ENCODE measurements at places on chromosomes 16 and 17.

DNA sequence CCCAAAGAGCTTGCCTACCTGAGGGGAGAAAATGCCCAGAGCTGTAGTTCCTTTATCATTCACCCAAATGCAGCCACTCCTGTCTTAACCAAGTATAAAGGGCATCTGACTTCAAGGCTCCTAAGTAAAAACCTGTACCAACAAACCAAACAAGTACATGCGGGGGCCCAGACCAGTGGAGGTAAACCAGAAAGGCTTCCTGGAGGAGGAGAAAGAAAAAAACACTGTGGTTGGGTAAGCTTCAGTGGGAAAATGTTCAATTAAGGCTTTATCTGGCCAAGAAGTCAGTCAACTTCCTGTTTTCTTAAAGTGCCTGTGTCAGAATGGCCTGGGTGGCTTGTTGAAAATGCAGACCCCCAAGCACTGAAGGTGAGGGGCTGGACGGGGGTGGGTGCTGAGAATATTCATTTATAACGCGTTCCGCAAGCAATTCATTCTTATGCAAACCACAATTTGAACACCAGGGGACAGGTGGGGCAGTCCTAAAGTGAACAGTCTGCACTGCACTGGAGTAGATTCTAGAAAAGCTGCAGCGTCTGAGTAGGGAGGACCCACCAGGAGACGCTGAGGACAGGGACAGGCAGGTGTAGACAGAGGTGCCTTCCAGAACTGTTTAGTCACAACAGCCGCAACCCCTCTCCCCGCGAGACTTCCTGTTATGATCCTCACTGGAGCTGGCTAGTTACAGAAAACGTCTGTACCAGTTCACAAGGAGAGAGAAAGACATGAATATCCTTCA is 467.1 kb downstream of the SOX9 start:
- no peak for DNase-seq

DNA sequence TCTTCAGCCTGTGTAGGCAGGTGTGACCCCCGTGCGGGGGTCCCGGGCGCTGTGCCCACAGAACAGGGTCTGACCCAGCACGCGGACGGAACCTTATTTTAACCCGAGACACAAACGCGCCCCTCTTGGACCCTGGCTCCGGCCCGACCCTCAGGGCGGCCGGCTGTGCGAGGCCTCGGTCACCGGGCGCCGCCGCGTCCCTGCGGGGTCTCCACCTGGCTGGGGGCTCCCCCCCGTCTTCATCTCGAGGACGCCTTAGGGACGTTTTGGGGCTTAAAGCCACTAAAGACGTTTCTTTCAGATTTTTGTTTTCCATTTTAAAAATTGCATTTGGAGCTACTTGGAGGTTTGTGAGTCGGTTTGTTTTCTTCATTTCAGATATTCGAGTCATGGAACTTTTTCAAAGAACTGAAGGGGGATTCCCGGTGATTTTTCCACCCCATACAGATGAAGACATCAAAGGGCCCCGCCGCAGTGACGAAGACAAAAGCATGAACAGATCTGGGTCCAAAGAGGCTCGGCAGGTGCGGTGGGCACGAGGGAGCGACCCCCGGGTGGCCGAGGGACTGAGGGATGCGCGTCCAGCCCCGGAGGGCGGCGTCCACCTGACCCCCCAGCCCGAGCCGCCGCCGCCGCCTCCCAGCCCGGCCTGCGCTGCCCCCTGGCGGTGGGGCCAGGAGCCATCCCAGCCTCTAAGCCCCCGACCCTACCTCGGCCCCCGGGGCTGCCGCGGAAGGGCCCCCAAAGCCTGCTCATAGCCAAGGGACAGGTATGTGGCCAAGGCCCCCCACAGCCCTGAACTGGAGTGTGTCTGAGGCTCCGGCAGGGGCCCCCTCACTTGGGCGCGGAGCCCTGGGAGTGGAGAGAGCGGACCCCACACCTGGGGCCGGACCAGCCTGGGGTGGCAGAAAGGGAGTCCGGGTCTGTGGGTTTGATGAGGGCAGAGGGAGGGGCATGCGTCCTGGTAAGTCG is 3.8 kb upstream of the CD7 start:
- DNase-seq, result no peak

DNA sequence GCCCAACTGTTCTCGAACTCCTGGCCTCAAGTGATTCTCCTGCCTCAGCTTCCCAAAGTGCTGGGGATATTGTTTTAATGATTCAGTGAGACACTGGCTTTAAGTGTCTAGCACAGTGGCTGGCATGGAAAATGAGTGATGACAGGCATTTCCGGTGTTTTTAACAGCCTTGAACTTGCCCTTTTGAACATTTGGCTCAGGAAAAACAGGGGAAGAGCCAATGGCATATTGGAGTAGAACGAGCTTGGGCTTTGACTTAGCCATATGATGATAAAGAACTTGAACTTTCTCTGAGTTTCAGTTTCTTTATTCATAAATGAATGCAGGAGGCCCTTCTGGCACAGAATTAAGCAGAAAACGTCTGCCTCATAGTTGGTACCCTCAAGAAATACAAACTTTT is 145.0 kb upstream of the HS3ST4 start:
- DNase-seq, result no peak

GRCh38 chr17:82344175-82344907 is 10.8 kb upstream of the SECTM1 start:
- DNase-seq, result no peak

- peak; percentile 4 for DNase-seq
Measured at GRCh38 chr16:8905168-8905762, 23.1 kb downstream of the LITAFD start.

- DNase-seq, result no peak
Measured at GRCh38 chr17:51147650-51148049, 5.7 kb upstream of the NME1 start.
